CD8-positive, alpha-beta memory T cell (primary cell): ENCODE measurements at places on chromosomes 4 and X.

DNA sequence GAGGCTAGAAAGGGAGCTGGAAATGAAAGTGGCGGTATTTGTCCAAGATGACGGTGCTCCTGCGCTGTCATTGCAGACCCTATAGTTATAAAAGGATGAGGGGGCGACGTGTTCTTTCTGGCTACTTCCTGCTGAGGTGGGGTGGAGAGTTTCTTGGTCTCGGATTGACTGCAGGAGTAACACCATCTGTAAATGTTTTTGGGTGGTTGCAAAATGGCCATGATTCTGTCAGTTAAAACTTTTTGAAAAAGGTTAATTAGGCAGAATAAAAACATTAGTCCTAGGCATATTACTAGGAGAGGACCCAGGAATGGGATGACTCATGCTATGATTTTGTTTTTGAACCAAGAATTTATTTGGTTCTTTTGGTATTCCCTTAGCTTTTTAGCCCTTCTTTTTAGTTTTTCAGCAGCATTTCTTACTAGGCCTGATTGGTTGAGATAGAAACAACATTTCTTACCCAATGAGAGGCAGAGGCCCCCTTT lies 53.1 kb downstream of the USP11 start:
- DNase-seq = no peak

GRCh38 chrX:12080265-12080664 lies 58.0 kb upstream of the FRMPD4 start:
- no peak for DNase-seq

- no peak for DNase-seq
Measured at GRCh38 chrX:97609938-97610337, 726.2 kb downstream of the RPA4 start.

GRCh38 chr4:5037553-5038551 lies 13.4 kb upstream of the STK32B start:
- DNase-seq = no peak
